Anterior cingulate cortex (tissue), 58 donors: ENCODE measurements at places on chromosomes 4 and X.

DNA sequence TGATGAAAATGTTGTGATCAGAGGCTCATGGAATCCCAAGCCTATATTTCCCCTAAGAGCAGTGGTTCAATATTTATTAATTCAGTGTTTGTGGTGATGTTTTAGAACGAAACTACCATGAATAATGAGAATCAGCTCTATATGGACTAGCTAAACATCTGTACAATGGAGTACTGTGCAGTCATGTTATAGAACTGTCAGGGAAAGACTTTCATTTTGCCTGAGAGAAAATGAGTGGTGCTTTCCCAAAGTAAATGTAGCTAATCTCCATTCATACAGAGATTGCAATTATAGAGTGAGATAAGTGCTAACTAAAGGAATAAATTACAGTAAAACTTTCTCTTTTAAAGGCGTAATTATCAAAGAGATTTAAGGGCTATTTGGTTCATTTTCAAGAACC, 147.1 kb downstream of the FRAS1 start:
- no peak for DNase-seq

DNA sequence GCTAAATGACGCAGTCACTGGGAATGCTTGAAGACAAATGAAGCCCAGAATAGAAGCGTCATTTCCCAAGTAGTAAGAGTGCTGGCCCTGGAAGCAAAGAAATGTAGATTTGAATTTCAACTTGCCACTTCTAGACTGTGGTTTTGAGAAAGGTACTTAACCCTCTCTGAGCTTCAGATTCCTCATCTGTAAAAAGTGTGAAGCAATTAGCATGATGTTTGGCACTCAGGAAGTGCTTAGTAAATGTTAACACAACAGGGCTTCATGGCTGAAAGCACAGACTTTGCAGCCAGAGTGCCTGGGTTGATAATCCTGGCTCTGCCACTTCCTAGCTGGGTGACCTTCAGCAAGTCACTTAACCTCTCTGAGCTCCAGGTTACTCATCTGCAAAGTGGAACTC, 147.4 kb upstream of the RPS6KA3 start:
- DNase-seq = no peak

DNA sequence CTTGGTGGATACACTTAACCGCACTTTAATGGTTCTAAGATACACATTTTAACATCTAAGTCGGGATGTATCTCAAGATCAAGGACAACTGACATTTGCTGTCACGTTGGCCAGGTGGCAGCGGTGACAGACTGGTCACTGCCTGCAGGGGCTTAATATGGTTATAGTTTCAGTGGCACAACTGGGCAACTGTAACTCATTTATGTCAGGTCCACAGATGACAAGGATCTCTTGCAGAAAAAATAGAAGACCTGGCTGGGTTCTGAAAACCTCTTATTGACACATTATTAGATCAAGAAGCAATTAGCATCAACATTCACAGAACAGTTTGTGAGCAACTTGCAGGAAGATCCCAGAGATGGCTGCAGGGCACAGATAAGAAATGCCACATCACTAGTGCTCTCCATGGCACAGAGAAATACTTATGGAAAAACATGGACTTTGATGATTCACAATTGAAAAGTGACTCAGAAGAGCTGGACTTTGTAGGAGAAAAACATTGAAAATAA, 99.6 kb upstream of the SORBS2 start:
- DNase-seq = no peak

- DNase-seq = no peak
Measured at GRCh38 chrX:129553619-129554288, 13.7 kb downstream of the OCRL start.

DNA sequence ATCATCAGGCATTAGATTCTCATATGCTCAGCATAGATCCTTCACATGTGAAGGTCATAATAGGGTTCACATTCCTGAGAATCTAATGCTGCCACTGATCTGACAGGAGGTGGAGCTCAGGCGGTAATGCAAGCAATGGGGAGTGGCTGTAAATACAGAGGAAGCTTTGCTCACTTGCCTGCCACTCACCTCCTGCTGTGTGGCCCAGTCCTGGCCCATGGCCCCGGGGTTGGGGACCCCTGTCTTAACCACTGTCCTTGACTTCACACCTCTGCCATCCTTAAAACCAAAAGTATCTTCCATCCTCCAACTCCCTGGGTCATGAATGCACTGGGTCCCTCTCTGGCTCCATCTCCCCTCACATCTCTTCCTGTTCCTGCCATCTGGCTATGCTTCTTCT, 129.1 kb downstream of the HMX1 start:
- no peak for DNase-seq

DNA sequence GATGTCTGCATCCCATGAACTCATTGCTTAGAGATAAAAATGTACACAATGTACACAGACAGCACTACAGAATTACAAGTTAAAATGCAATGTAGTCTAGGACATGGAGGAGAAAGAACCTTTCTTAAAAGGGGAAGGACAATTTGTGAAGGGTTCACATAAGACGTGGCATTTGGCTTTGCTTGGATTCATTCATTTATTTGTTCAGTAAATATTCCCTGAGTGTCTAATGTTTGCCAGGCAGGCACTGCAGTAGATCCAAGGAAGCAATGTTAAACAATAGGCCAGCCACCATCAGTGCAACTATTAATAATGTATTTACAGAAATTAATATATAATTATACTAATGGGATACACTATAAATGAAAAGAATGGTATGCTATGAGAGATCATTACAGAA, 94.4 kb downstream of the GRIA2 start:
- DNase-seq = no peak

- no peak for DNase-seq
Measured at GRCh38 chr4:189121336-189121735, 819.3 kb upstream of the FRG1 start.

- DNase-seq = no peak
Measured at GRCh38 chr4:153933915-153934687, 145.2 kb upstream of the SFRP2 start.

GRCh38 chr4:173211838-173212237, 43.2 kb downstream of the GALNT7 start:
- no peak for DNase-seq

DNA sequence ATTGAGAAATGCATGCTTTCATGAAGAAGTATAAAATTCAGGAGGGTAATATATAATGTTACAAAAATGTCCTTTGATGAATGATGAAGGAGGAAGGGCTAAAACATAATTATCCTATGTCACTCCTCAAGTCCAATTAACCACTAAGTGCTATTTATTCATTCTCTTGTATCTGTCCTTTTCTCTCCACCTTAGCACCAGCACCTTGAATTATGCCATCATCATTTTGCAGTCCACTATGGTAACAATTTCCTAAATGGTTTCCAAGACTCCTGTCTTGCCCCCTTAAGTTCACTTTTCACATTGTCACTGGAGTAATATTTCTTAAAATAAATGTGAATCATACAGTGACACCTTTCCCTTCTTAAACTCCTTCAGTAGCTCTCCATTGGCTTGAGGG, 756.3 kb downstream of the STPG2 start:
- no peak for DNase-seq

- DNase-seq = no peak
Measured at GRCh38 chr4:113628711-113629110, 132.8 kb downstream of the CAMK2D start.

DNA sequence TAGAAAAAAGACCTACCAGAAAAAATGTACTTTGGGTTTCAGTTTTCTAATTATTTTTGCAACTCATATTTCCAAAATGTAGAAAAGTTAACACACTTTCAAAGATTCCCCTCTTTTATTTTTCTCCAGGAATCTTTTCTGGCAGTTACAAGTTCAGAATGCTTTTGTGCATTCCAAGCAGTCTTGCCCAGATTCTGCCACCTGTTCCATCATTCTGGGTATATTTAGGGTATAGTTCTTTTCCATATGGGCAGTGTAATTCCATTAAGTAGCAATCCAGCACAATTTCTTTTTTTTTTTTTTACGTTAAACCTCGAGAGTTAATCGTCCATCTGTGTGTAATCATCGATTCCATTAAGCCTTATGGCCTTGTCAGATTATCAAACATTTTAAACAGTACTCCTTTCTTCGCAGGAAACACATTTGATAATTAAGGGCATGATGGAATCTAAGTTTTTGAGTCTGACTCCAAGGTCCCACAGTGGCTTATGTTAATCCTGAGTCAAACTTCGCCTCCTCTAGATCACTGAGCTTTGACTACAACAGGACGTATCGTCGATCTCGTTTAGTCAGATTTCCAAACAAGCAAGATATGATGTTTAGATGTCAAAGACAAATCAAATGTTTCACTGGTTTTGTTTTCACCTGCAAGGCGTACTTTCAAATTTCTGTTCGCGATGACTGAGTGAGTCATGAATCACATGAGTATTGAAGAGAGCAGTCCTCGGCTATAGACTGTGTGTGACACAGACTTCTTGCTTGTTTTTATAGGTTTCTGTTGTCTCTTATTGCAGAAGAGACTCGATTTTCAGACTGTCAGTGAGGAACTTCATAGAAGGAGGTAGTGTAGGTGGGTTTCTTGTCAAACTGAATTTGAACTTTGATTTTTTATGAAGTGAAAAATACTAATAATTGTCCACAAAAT, 118.9 kb upstream of the GK2 start:
- no peak for DNase-seq
